ENCODE measurements at places on chromosomes 7 and 10.

DNA sequence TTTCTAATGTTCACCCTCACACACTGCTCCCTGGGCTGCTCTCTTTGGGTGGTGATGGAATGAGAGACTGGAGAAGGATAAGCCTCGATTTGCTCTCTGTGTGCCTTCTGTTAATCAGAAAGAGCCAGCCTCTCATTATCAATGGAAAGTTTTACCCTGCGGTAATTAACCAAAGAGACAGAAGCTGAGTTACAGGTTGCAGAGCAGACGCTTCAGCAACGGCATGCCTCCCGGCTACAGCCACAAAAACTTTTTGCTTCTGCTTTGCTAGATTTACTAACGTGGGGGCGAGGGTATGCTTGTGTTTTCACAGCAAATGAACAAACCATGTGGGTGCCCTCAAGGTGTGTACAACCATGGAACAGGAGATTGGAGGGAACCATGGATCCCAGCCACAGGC is 18.0 kb downstream of the GIMAP4 start:
- ATAC-seq: no peak

DNA sequence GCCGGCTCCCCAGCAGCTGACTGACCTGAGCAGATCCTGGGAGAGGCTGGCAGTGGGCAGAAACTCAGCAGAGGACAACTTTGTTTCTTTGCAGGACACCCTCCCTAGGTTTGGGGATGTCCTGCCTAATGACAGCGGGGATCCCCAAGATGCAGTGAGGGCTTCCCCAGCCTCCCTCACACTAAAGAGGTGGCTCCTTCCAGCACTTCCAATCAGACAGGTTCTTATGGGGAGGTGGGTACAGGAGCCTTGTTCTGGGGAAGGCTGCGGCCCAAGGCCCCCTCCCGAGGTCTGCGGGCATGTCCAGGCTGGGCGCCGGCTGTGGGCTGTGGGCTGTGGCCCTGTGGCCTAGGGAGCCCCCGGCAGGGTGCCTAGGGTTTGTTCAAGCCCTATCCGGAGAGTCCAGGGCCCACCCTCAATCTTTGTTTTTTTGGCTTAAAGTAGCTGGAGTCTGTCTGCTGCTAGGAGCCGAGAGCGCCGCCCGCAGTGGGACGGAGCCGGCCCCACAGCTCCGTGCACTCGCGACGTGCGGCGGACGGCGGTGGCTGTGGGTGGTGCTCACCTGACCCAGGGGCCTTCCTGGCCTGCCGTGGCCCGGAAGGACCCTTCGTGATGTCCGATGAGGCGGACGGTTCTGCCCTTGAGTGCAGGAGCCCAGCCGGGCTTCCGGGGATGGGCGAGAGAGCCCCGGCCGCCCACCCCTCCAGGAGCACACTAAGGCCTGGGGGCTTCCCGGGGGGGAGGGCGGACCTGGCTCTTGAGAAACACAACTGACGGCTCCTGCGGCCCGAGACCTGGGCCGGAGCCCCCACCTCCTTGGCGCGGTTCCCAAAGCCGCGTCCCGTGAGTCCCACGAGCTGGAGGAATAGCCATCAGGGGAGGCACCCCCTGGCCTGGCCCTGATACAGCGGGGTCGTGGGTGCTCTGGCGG is 57.2 kb downstream of the PDGFA start:
- no peak for ATAC-seq

- ATAC-seq: no peak
Observed at GRCh38 chr7:138382862-138383565, 77.0 kb upstream of the TRIM24 start.

GRCh38 chr10:130341356-130341755 is 205.2 kb downstream of the GLRX3 start:
- ATAC-seq: no peak

DNA sequence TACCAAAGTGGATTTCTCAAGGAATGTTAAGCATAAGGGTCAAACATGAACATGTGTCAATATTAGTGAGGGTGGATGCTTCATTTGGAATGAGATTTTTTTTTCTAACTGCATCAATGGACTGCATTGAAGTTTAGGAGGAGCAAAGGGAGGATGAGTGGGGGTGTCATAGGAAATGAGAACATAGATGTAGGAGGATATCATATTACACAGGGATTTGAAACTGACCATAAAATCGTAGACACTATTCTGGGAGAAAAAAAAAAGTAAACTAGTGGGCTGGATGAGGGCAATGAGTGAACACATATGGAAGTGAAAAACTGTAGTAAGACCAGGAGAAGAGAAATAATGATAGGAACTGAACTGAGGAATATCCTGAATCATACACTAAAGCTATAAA is 109.4 kb downstream of the SEMA3A start:
- no peak for ATAC-seq

DNA sequence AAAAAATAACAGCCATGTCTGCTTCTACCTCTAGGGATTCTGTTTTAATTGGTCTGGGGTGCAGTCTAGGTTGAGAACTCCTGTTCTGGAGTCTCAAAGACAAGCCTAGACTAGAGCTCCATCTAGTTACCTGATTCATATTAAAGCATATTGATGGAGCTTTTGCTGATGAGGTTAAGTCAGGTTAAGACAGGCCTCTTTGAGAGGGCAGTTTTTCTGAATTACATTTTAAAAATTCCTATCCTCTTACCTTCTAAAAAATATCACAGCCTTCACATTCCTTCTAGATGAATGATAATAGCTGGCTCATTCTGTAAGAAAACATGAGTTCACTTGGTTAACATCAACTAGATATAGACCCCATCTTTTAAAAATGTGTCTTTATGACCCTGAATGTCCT is 28.9 kb downstream of the MGAM start:
- no peak for ATAC-seq

- peak; percentile 35 for ATAC-seq
Observed at GRCh38 chr7:95509199-95509598, 23.5 kb downstream of the ASB4 start.

GRCh38 chr10:87038786-87039185 is 18.7 kb downstream of the FAM25A start:
- ATAC-seq: no peak

DNA sequence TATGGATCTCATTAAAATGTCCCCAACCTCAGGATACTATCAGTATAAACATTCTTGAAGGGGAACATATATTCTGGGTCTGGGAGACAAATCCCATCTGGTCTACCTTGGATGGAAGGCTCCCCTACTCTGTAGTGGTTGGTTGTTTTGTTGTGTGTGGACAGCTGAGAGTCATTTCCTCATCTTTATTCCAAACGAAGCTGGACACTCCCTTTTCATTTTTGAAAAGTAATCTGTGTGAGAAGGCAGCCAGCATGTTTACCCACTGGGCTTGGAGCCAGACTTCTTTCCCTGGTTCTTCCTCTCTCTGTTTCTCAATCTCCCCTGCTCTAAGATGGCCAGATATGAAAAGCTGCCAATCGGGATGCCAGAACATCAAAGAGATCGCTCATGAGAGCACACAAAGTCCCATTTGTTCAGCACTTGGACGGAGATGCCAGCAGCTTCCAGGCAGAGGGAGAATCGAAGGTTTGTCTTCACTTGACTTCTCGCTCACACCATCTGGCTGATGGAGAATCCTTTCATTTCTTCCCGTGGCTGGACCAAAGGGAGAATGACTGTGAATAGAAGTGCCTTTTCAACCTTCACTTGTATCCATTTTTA is 108.1 kb upstream of the AGR3 start:
- no peak for ATAC-seq

DNA sequence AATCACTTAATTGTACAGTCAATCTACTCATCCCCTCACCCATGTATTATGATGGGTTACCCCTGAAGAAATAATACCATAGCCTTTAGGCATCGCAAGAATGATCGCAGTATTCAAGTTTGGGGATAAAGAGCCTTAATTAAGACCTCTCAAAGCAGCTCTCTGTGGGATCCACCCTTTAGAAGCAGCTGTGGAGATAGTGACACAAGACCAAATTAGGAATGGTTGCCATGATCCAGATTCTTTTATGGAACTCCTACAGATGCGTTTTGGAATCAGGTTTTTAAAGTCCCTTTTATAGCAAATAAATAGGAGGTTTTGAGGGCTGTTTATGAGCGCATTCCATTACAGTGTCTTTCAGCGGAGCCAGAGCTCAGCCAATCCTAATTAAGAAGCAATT is 12.2 kb downstream of the TES start:
- no peak for ATAC-seq

DNA sequence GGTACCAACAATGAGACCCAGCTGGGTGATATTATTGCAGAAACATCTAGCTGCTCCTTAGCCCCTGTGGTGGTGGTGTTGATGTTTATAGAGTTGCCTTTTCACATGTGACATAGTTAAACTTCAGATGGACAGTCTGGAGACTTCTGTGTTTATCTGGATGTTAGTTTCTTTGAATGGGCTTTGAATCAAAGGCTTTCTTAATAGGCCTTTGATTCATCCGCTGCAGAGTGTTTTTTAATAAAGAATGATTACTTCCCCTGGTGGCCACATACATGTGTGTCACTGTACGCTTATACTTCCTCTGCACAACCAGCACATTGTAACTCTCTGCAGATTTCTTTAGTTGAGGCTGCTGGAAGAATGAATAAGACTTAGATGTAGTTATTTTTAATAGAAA is 221.0 kb downstream of the DYNC1I1 start:
- ATAC-seq: no peak

DNA sequence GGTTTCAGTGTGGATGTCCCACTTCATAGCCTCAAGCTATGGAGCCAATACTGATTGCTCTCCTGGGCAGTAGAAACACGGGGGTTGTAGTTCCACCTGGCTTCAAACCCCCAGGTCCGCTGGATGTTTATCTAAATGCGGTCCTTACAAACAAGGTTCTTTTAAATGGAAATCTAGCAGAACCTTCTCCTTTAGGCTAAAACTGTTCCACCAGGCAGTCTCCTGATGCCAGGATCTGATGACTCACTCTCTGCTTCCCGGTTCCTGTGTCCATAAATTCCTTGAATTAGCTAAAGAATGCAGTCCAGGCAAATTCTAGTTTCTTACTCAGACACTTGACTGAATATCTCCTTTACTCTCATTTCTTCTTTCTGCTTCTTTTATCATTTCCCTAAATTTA is 108.4 kb upstream of the FAM3C start:
- ATAC-seq: no peak

DNA sequence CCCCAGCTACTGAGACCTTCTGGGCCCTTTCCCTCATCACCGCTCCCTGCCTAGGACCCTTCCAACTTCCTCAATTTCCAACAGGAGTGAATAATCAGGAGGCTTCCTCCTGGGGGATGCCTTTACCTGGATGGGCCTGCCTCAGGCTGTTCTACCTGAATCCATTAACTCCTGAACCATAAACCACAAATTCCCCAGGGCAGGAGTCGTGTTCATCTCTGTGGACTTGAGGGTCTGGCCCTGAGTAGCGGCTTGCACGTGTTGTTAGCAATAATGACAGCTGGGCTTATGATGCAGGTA is 105.1 kb upstream of the GPR26 start:
- ATAC-seq: no peak

DNA sequence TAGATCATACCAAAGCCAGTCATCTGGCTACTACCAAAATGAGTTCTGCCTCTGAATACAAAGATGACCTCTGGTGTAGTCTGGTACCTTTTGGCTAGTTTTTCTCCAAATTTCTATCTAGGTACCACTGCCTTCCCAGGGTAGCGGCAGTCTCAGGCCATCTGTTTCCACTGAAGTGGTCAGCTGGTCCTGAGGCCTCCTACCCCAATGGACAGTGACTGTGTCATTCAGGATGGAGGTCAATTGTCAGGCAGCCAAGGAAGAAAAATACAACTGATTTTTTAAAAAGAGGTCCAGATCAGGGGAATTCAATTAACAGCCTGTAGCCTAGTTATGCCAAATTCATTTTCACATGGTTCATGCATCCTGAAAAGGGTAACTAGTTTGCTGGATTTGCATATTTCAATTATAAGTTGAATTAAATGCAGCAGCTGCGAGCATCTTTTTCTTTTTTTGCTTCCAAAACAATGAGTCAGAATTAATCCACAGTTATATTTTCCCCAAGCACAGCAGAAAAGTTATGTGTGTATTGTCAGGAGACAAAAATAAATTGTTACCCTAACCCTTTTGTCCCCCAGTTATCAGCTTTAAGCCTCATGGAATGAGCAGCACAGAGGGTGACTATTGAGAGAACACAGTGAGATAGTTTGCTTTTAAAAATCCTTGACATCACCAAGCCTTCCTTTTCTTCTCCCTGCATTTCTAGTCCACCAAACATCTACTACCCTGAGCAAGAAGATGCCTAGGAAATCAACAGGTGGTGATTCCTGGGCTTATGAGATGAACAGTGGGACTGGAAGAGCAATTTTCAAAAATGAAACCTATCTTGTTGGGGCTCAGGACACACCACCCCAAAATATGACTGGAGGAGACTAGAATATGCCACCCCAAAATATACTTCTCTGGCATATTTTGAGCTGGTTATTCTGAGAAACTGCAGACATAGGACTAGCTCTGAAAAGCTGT is 27.7 kb downstream of the BCCIP start:
- no peak for ATAC-seq

DNA sequence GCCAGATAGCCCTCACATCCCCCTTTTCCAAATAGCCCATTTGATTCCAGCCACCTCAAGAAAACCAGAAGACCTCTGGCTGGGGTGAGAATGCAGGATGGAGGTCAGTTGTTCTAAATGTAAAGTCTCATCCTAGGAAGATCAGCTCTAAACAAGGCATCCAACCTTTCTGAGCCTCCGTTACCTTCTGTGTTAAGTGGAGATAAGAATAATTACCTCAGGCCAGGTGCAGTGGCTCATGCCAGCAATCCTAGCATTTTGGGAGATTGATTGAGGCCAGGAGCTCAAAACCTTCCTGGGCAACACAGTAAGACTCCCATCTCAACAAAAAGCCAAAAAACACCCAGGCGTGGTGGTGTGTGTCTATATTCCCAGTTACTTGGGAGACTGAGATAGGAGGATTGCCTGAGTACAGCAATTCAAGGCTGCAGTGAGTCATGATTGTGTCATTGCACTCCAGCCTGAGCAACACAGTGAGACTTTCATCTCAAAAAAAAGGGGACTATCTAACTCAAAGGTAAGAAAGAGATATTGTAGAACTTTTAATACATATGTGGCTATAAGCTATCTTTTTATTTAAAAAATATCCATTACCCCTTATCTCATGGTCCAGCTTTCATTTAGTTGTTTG is 43.5 kb downstream of the PRTFDC1 start:
- ATAC-seq: peak; percentile 87

DNA sequence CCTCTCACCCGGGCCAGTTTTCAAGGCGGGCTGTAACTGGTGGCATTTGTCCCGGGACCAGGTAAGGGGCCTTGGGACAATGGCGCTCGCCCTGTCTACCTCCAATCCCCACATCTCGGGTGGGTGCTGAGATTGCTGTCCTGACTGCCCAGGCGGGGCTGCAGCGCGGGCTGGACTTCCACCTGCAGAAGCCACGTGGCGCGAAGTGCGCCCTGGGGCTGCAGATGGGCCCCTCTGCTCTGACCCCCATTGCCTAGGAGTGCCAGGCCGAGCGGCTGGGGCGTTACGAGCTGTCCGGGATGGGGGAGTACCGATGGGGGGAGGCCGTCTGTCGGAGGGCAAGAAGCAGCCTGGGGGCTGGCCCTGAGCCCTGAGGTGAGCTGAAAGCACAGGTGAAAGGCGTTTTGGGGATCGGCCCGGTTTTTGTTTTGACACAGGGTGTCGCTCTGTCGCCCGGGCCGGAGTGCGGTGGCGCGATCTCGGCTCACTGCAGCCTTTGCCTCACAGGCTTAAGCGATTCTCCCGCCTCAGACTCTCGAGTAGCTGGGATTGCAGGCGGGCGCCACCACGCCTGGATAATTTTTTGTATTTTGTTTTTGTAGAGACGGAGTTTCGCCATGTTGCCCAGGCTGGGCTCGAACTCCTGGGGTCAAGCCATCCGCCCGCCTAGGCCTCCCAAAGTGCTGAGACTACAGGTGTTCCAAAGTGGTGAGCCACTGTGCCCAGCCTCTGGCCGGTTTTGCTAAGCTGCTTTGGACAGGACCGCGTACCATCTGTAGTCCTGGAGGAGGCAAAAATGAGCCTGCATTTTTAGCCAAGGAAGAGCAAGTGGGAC is at the start of gene SFXN2:
SFXN2 (plus strand) TSS at position 16 of the 835 bp plus-strand sequence. CDS start 12,001 bp downstream, outside the sequence.
- peak; percentile 5 for ATAC-seq

Measured in activated T-helper 17 cell treated with anti-CD3 and anti-CD28 coated beads, Interleukin-2, amount 50 U/mL, for 72 hours (primary cell).